ENCODE measurements at places on chromosomes 13 and 19.

GRCh38 chr19:40682431-40682964 lies 8.0 kb downstream of the NUMBL start:
- DNase-seq: no peak

- DNase-seq: no peak
Observed at GRCh38 chr19:33868788-33869412, 72.2 kb downstream of the KCTD15 start.

- no peak for DNase-seq
Observed at GRCh38 chr13:79782541-79783205, 301.7 kb downstream of the NDFIP2 start.

- DNase-seq: no peak
Observed at GRCh38 chr19:37874784-37875183, 31.6 kb downstream of the WDR87 start.

DNA sequence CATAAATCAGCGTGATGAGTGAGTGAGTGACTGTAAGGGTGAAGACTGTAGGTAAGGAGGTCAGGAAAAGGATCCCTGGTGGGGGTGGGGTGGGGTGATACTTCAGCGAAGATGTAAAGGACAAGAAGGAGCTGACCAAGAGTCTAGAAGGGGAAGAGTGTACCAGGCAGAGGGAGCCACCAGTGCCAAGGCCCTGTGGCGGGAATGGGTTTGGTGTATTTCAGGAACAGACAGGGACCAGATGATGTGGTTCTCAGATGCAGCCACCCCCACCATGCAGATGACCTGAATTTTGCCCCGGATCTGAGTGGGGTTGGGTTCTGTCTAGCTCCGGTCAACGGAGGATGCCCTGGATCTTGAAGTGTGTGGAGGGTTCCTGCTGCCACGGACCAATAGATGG lies 30.1 kb upstream of the SLC7A10 start:
- no peak for DNase-seq

GRCh38 chr13:31699650-31700049 lies 39.7 kb upstream of the RXFP2 start:
- no peak for DNase-seq

DNA sequence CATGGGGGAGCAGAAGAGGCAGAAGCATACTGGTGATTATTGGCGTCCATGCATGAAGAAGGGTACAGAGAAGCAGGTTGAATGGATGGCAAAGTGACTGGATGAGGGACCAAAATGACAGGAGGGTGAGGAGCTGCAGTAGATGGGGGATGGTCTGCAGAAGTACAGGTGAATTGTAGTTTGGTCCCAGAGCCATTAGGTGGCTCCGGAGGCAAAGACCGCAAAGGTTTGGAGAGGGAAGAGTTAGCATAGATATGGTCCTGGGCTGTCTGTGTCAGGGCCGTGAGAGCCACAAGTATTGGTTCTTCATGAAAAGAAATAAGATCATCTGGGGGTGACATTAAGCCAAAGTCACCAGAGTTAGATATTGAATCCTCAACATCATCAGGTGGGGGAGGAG lies 59.0 kb upstream of the ZNF726 start:
- DNase-seq: no peak

- DNase-seq: peak; percentile 14
Observed at GRCh38 chr19:2282062-2282861, at the start of gene PEAK3. TSS of gene PEAK3 (minus strand) at chr19:2282175. CDS start at chr19:2280931, 1,244 bp downstream.

GRCh38 chr13:99652901-99653300 lies 151.6 kb downstream of the TM9SF2 start:
- no peak for DNase-seq

GRCh38 chr13:113411216-113412023 lies 41.9 kb downstream of the ADPRHL1 start:
- DNase-seq: no peak

- no peak for DNase-seq
Observed at GRCh38 chr19:10079031-10079453, 7.1 kb upstream of the SHFL start.

DNA sequence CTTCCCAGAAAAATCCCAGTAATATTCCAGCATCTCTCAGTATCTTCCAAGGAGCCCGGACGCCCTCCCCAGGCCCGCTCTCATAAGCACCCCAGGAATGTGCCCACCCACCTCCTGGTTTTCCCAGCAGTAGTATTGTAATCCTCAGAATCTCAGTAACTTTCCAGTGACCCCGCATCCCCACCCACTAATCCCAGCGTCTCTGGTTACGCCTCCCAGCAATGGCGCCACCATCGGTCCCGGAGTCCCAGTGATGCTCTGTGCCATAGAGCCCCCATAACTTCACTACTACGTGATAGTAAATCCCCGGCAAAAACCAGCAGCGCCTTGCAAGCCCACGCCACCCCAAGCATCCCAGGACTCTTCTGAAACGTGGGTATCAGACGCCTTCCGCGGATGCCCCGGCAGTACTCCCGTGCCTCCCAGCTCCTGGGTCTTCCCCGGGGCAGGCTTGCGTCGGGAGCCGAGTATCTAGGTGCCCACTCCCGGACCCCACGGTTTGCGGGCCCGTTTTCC lies 928 bp upstream of the PNPLA6 start:
- peak; percentile 29 for DNase-seq

- DNase-seq: no peak
Observed at GRCh38 chr13:111938741-111939665, 127.9 kb upstream of the SOX1 start.

DNA sequence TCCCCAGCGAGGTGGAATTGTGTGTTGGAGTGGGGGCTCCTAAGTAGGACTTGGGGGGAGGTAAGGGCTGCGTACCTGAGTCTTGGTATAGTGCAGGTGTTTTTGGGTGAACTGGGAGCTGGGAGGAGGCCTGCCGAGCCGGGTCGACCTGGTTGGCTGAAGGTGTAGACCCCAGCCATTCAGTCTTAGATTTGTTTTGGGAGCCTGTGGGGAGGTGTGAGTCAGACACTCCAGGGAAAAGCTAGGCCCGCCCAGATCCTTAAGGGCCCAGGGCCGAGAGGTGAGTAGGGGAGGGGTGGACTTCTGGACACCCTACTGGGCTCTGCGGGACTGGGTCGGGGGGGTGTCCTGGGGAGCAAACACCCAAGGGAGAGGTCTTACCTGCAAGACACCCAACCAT lies 935 bp downstream of the CRB3 start:
- DNase-seq: no peak

GRCh38 chr13:98822225-98822606 lies 69.7 kb upstream of the SLC15A1 start:
- no peak for DNase-seq

GRCh38 chr13:51004918-51005460 lies 95.4 kb downstream of the RNASEH2B start:
- no peak for DNase-seq

DNA sequence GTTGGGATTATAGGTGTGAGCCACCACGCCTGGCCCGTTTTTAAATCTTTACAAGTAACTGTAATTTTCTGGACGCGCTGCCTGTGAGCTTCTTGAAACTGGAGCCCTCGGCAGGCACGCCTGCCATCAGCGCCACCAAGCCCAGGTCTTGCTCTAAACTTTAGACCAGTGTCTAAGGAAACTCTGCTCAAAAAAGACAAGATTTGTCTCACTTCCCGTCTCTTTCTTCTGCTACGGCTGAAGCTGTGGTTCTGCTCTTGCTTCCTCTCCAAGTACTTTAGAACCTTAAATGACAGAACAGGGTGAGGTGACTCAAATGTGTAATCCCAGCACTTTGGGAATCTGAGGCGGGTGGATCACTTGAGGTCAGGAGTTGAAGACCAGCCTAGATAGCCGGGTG lies 24.9 kb downstream of the RCN3 start:
- no peak for DNase-seq

GRCh38 chr19:17052439-17052838 lies 22.8 kb downstream of the HAUS8 start:
- no peak for DNase-seq

DNA sequence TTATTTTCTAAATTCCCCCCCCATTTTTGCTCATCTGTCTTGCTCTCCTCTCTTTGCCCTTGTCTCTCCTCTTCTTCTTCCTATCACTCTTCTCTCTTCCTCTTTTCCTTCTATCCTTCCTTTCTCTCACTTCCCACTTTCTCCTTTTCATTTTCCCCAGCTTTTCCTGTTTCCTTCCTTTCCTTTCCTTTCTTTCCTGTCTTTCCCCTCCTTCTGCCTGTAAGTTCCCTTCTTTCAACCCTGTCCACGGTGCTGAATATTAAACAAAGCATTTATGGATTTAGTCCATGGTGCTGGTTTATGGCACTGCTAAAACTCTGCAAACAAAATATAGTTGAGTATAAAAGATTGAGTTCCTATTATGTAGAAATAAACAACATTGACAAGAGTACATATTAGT lies 27.6 kb downstream of the SCEL start:
- DNase-seq: no peak

DNA sequence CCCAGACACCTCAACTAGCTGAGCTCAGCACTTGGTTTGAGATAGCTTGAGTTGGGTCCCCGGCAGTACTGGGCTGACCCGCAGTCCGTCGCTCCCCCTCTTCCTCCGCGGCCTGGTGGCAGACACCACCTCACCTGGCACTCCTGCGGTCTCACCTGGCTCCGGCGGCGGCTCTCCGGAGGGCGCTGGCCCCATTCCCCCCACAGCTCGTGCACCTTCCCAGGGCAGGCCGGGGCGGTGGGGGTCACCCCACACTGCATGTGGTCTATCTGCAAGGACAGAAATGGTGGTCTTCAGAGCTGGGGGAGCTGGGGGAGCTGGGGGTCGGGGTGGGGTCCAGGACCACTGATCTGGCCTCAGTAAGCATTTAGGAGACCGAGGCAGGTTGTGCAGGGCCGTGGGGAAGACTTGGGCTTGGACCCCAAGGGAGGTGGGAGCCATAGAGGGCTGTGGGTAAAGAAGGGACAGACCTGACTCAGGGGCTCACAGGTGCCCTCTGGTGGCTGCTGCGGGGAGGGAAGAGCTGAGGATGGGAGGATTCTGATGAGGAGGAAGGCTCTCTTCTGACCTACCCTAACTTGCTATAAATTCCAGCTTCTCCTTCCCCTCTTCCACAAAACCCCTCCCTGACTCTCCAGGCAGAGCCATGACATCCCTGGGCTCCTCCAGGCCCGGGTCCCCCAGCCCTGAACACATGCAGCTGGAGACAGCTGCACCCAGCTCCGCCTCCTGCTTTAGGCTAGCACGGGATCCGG lies 6.7 kb upstream of the PLIN4 start:
- peak; percentile 50 for DNase-seq

- no peak for DNase-seq
Observed at GRCh38 chr13:97259798-97260714, 37.9 kb downstream of the MBNL2 start.

GRCh38 chr19:32041681-32042292 lies 303.6 kb upstream of the ZNF507 start:
- no peak for DNase-seq

DNA sequence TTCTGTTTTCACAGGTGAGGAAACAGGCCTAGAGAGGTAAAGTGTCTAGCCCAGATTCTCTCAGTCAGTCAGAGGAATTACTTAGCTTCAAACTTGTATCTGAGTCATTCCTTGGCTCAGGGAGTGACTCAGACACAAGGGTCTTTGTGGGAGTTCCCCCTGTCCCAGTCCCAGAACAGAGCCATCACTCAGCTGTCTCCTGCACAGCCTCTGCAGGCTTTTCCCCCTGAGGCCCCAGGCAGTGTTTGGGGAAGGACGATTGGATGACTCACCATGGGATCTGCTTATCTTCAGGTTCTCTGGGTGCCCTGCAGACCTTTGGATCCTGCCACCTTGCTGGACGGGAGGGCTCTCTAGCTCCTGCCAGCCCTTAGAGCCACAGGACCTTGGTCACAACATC lies 13.2 kb downstream of the ZNF793 start:
- DNase-seq: no peak

- no peak for DNase-seq
Observed at GRCh38 chr19:6451583-6452222, 7.9 kb downstream of the SLC25A23 start.

GRCh38 chr19:28961772-28962500 lies 251.0 kb downstream of the UQCRFS1 start:
- DNase-seq: no peak

DNA sequence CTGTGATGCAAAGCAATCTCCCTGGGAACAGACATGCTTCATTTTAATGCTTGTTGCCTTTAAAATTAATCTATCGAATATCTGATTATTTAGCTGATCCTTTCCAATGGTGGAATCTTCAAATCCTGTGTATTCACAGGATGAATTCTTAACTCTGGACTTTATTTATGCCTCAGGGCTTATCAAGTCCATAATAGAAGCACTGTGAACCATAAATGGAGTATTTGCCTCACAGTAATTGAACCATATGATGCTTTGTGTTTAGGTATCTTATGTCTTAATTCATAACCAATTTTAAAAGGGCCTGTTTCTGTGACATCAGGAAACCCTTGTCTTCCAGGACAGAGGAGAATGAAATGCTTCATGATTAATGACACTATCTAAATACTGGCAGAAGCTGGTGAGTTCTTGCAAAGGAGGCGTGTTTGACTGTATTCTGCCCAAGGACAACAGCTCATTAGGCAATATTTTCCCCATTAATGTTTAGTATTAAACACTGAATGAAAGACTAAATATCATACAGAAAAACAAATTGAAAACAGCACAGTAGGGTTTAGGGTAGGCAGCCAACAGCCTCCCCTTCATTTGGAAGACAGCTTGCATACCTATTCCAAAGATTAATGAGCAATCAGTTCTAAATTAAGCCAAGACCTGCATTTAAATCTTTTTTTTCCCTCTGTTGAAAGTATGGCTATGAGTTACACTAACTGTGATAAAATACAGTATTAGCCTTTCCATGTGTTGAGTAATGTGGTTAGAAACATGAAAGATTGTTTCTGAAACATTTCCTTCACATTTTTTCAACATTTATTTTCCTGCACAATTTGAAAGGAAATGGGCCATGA lies 709.4 kb downstream of the PCDH9 start:
- no peak for DNase-seq

- DNase-seq: no peak
Observed at GRCh38 chr19:52410276-52410675, 12.6 kb downstream of the ZNF528 start.

- DNase-seq: no peak
Observed at GRCh38 chr19:58518256-58519086, 1.1 kb downstream of the ZBTB45 start.

DNA sequence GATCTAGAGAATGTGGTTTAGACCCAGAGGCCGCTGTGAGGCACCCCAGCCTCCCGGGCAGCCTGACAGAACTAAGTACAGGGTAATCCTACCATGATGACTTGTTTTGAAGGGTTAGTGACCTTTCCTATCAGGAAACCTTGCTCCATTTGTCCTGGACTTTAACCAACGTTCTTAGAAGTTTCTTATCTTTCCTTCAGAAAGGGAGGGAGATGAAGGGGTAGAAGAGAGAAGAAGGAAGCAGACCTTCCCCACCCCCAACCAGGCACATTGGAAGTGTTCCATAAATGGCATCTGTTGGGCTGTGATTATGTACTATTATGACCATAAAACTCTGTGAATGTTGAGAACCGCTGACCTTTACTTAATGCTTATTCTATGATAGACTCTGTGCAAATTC lies 184.2 kb downstream of the OXGR1 start:
- no peak for DNase-seq

DNA sequence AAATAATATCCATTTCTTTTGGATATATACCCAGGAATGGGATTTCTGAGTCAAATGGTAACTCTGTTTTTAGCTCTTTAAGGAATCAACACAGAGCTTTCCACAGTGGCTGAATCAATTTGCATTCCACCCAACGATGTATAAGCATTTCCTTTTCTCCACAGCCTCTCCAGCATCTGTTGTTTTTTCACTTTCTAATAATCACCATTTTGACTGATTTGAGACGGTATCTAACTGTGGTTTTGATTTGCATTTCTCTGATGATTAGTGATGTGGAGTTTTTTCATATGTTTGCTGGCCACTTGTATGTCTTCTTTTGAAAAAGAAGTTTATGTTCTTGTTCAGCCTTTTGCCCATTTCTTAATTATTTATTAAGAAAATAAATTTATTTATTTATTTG lies 352.2 kb upstream of the OBI1 start:
- DNase-seq: no peak
